ENCODE measurements at places on chromosomes 4 and X.

GRCh38 chr4:27000122-27000521 lies 139.5 kb downstream of the STIM2 start:
- DNase-seq: no peak

DNA sequence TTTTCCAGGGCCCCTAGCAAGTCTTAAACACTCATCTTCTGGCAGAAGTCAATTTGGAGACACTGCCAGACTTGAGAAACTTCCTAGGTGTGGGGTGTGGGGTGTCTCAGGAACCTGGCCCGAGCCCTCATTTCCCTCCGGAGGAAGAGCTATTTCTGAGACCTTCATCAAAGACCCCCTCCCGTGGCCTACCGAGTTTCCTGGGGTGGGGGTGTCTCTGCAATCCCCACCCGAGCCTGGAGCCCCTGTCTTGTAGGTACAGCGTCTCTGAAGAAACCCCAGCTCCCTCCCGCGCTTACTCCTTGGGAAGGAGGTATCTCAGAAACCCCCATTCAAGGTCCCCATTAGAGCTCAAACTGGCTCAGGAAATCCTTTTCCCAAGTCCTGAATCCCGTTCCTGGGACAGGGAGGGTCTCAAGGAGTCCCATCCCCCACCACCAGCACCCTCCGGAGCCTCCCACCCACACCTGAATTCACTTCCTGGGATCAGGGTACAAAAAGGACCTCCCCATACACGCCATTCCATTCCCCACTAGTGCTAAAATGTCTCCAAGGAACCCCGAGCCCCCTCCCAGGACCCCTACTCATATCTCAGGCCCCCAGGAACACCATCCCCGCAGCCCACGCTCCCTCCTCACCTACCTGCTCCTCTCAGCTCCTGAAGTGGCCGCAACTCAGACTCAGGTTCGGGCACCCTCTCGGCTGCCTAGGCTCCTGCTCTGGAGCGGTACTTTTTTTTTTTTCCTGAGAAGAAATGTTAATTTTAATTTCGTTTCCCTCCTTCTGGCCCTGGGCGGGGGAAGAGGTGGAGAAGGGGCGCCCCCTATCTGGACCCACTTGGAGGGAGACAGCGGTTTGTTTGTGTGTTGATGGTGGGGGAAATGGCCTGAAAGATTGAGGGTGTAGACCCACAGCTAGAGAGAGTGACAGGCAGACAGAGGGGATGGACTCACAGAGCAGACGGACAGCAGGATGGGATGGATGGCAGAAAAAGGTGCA lies 1.1 kb downstream of the SLC38A5 start:
- DNase-seq: no peak

- DNase-seq: no peak
These were observed 71.1 kb downstream of the MAP9 start for GRCh38 chr4:155305619-155306018.

GRCh38 chrX:132710656-132711155 lies 221.9 kb upstream of the MBNL3 start:
- DNase-seq: no peak

DNA sequence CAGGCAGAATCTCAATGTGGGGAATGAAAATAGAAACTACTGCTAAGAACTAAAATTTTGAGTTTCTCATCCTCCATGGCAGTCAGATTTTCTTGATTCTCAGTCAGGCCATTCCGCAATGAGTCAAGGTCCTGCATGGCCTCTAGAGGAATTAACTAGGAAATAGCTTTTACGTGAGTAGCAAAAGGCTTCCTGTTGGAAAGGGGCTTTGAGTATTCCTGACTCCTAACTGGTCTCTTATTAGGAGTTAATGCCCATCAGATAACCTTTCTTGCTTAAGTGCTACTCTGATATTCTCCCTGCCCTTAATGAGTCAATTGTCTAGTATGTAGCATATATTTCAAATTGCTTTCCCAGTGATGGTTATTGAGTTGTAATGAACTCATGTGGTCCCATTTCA lies 65.7 kb upstream of the ARHGAP24 start:
- peak; percentile 57 for DNase-seq

GRCh38 chr4:51851090-51851936 lies 8.4 kb downstream of the DCUN1D4 start:
- no peak for DNase-seq

- no peak for DNase-seq
These were observed 14.8 kb upstream of the RHOH start for GRCh38 chr4:40182001-40182400.

DNA sequence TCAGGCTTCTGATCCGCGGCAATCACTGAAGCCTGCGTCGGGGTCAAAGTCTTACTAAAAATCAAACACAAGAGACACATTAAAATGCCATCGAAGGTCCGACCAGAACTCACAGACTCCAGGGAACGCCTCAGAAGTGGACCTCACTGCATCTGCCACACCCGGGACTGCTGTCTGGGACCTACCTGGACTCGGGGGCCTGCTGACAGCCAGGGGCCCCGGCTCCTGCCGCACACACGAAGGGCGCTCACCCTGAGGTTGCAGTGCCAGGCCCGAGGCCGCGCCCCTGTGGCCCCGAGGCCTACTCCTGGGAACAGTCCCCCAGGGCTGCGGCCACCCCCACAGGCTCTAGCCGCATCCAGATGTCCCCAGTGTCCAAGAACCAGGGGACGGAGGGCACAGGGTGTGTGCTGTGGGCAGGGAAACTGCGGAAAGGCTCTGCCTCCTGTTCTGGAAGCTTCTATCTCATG lies 7.4 kb downstream of the CTBP1 start:
- no peak for DNase-seq

GRCh38 chrX:23825675-23826074 lies 42.7 kb downstream of the SAT1 start:
- no peak for DNase-seq

GRCh38 chrX:37684973-37685372 lies 618 bp upstream of the XK start:
- no peak for DNase-seq

GRCh38 chrX:3678328-3678727 lies 35.1 kb downstream of the PRKX start:
- DNase-seq: no peak

- no peak for DNase-seq
These were observed 32.9 kb downstream of the LONRF3 start for GRCh38 chrX:119007189-119007770.

DNA sequence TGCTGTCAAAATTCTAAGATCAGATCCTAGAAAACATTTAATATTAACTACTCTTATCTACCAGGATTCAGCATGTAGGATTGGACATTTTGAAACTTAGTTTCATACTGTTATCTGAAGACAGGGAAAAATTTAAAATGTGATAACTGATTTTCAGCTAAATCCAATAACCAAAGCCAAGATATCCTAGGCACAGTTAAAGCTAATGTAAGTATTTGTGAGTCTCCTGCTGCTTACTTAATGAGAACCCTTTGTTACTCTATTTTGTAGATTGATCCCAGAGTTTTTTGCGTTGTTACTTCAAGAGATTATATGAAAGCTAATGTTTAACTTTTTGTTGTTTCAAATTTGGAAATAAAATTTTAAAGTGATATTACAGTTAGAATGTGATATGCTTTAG lies 2.0 kb downstream of the CPE start:
- no peak for DNase-seq

DNA sequence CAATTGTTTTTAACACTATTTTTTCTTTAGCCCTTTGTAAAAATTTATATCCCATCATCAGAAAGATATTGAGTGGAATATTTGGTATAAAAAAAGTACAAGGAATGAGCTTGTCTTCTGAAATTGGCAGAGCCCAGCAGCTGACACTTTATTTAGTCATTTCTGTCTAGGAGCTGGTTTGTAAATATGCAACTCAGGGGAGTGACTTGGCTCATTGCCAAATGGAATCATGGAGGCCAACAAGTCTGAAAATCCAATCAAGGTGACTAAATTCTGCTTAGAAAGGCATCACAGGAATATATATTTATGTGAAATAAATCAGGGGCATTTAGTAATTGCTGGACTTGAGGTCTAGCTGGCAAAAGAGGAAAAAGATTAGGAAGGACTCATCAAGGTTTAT lies 74.4 kb downstream of the OTC start:
- peak; percentile 5 for DNase-seq

GRCh38 chr4:88599298-88599697 lies 7.0 kb downstream of the HERC3 start:
- DNase-seq: peak; percentile 72

GRCh38 chr4:183332447-183332846 lies 10.2 kb upstream of the CLDN24 start:
- DNase-seq: no peak

DNA sequence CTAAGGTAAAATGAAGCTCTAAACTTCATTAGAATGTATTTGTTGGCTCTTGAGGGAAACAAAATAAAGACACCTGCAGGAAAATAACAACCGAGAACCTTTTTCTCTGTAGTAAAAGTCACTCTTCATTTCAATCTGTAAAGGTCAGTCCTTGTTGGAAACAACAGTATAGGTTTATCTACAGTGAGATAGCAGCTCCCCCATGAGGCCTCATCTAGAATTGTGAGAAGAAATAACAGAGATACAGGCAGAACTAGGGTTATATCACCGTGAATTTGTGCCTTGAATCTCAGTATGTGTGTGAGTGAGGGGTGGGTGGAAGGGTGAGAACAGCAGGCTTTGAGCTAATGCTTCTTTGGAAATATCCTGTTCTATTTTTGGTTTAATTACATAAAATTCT lies 107.8 kb upstream of the FMR1 start:
- peak; percentile 27 for DNase-seq

GRCh38 chrX:39592776-39593175 lies 505.0 kb downstream of the BCOR start:
- peak; percentile 56 for DNase-seq

DNA sequence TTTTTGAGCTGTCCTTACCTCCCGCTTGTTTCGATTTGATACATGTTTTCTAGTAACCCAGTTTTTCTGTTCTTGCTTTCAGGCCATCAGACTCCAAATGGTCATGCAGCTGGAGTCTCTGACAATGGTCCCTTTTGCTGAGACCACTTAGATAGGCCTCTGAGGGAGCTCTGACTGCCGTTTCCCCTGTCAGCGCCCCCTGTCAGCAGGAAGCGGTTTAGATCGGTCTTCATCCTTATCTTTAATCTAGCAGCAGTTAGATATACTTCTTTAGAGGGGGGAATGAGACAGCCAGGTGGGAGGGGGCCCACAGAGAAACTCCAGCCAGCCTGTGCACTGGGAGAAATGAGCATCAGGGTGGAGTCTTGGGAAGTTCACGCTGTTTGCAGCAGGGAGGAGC lies 457.9 kb downstream of the GPAT3 start:
- no peak for DNase-seq

DNA sequence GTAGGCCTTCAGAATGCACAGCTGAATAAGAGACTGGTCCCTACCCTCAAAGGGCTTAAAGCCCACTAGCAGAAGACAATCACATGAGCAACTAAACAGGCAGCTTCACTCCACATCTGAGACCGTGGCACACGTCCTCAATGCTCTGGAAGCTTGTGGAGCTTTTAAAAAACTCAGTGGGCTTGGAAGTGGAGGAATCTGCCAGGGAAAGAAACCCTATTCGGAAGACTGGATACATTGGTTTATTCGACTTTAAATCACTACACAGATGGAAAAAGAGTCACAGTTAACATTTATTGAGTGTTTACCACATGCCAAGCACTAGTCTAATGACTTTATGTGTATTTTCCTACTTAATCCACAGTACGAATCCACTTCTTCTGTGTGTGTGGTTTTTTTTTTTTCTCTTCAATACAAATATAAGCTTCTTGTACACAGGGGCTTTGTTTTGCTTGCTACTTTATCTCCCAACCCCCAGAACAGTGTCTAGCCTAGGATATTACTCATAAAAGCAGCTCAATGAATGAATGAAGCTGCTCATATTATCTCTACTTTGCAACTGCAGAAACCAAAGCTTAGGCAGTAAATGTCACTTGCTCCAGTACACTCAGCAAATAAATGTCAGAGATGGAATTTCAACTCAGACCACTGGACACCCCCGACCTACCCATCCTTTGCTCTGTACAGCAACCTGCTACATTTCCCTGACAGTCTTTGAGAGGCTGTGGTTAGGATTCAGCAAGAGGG lies 137.7 kb downstream of the LDB2 start:
- DNase-seq: no peak

GRCh38 chrX:7993873-7994272 lies 66.7 kb upstream of the PNPLA4 start:
- DNase-seq: no peak

- peak; percentile 77 for DNase-seq
These were observed 568 bp downstream of the CHST7 start for GRCh38 chrX:46573892-46574773.

DNA sequence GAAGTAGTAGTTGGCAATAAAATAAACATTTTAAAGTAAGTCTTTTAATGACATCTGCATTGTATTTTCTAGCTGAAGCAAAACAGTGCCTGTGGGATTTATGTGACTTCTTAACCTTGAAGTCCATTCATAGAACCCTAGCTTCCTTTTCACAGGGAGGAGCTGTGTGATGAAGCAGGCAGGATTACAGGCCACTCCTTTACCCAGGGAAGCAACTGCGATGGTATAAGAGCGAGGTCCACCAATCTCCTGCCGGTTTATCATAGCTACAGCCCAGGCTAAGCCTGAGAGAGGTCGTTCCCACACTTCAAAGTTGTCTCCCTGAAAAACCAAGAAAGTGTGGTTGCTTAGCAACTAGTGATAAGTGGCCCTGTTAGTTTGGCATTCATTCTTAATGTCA lies 7.0 kb downstream of the RPL36A start:
- no peak for DNase-seq

GRCh38 chr4:120821977-120822376 lies 100.5 kb downstream of the PRDM5 start:
- DNase-seq: no peak

DNA sequence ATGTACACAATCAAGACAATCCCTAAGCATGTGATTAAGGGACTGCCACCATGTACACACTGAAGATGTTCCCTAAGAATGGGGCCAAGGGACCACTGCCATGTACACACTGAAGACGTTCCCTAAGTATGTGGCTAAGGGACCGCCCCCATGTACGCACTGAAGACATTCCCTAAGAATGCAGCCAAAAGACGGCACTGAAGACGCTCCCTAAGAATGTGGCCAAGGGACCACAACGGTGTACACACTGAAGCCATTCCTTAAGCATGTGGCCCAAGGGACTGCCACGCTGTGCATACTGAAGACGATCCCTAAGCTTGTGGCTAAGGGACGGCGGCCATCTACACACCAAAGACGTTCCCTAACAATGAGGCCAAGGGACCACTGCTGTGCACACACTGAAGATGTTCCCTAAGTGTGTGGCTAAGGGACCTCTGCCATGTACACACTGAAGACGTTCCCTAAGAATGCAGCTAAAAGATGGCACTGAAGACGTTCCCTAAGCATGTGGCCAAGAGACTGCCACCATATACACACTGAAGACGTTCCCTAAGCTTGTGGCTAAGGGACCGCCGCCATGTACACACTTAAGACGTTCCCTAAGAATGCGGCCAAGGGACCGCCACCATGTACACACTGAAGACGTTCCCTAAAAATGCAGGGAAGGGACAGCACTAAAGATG lies 26.4 kb downstream of the DHRSX start:
- DNase-seq: no peak

DNA sequence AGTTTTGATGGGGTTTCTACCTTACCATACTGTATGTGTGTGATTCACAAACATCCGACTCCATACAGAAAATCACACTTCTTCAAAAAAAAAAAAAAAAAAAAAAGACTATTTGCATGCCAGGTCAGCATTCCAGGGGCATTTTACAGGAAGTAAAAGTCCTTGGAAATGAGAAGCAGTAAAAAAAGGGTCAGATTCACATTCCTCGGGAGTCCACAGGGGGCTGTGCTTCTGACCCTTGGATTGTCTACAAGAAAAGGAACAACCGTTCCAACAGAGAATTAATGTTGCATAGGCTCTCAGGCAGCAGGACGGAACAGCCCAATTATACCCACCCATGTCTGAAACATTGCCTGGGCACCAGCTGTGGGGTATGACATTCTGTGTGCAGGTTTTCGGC lies 290.3 kb downstream of the LDB2 start:
- peak; percentile 42 for DNase-seq
